ENCODE measurements at places on chromosomes 7 and 10. TPM values are rescaled to one million over a fixed set of nuclear protein-coding genes. Genes with fewer than 3 reads are reported as not detected.

RELN gene
- total RNA-seq: 0.72 TPM

LEP gene
- total RNA-seq: 11.8 TPM

DBF4 gene
- total RNA-seq: 32.1 TPM

CUL1 gene
- 50.8 TPM for total RNA-seq

CDHR1 gene
- 106 TPM for total RNA-seq

SPDYE6 gene
- total RNA-seq: not detected

DPCD gene
- 12.5 TPM for total RNA-seq

KBTBD2 gene
- 32.9 TPM for total RNA-seq

DNA sequence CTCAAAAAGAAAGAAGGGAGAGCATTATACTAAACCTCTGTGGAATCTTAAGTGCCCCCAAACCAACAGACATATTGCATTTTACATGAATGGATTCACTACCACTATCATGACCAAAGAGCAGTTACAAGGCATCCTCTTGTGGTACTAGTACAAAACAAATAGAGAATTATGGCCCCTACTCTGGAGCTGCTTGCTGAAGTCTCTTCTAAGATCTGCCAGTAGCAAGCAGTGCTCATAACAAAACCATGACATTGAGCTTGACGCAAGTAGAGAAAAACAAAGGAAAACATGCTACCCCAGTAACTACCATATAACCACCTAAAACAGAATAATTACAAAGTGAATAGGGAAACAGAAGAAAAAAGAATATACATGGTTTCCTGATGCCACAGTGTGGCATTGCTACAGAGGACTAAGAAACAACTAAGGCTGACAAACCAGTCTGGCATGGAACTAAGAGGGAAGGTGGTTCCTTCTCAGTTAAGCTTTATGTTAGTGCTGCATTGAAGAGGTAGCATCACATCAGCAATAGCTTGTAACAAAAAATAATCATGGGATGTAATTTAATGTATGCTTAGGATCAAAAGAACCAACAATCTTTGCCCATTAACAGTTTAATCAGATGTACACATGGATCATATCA lies 150.2 kb upstream of the AGR3 start:
- H3K4me1 ChIP-seq: no peaks in the 10 kb centered on the region
- no peaks in the 10 kb centered on the region for H3K27me3 ChIP-seq
- no peaks in the 10 kb centered on the region for H3K36me3 ChIP-seq
- no peak overlapping the region for H3K4me3 ChIP-seq

GRCh38 chr7:299628-300027 lies 9.7 kb downstream of the FOXL3 start:
- H3K36me3 ChIP-seq: no peaks in the 10 kb centered on the region
- H3K4me1 ChIP-seq: peaks cover 2% of the 10 kb centered on the region
- peaks cover 14% of the 10 kb centered on the region for H3K27me3 ChIP-seq
- no peak overlapping the region for H3K27ac ChIP-seq
- peak; percentile 57 for DNase-seq

GRCh38 chr10:32893434-32893833 lies 64.6 kb downstream of the ITGB1 start:
- no peak for DNase-seq
- H3K4me3 ChIP-seq: no peak overlapping the region
- no peak overlapping the region for H3K27ac ChIP-seq
- H3K27me3 ChIP-seq: no peaks in the 10 kb centered on the region

GRCh38 chr7:84102213-84102612 lies 92.4 kb downstream of the SEMA3A start:
- no peaks in the 10 kb centered on the region for H3K27me3 ChIP-seq
- no peaks in the 10 kb centered on the region for H3K36me3 ChIP-seq
- no peak for DNase-seq
- no peak overlapping the region for H3K27ac ChIP-seq
- no peaks in the 10 kb centered on the region for H3K4me1 ChIP-seq
- H3K4me3 ChIP-seq: no peak overlapping the region

GRCh38 chr7:7956531-7957128 lies 12.0 kb upstream of the GLCCI1 start:
- H3K4me3 ChIP-seq: no peak overlapping the region
- no peaks in the 10 kb centered on the region for H3K27me3 ChIP-seq
- DNase-seq: no peak
- no peaks in the 10 kb centered on the region for H3K36me3 ChIP-seq
- no peaks in the 10 kb centered on the region for H3K4me1 ChIP-seq
- no peak overlapping the region for H3K27ac ChIP-seq

DNA sequence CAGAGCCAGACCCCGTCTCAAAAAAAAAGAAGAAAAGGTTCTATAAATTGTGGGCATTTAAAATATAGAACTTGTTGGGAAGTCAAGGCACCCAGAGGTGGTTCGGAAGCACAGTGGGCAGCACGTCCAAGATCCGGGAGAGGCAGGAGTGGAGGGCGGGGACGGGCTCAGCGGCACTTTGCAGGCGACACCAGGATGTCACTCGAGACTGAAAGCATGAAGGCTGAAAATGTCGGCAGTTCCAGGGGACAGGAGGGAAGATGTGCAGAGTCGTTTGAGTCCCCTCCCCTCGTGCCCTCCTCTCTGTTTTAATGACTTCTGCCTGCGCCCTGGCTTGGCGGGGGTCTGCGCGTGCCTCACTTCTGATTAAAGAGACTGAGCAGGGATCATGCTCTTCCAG lies 30.6 kb downstream of the IQCE start:
- no peak for DNase-seq
- H3K4me3 ChIP-seq: no peak overlapping the region
- no peak overlapping the region for H3K27ac ChIP-seq
- H3K4me1 ChIP-seq: no peaks in the 10 kb centered on the region
- no peaks in the 10 kb centered on the region for H3K27me3 ChIP-seq

DNA sequence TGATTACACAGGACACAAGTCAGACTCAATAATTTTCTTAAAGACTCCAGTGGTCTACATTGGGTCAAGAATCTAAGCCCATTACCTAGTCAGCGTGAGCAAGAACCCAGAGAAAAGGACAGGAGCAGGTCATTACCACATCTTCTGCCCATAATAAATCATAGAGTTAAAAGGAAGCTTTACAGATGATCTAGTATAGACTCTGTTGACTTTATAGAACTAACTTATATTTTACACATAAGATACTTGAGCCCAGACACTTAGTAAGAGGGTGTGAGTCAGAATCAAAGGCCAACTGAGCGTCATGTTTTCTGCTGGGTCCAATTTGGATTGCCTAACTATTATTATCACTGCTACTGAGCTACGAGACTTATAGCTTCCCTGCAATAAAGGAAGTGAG lies 206.1 kb upstream of the NPSR1 start:
- H3K4me3 ChIP-seq: no peak overlapping the region
- H3K36me3 ChIP-seq: no peaks in the 10 kb centered on the region
- H3K4me1 ChIP-seq: no peaks in the 10 kb centered on the region
- DNase-seq: no peak

DNA sequence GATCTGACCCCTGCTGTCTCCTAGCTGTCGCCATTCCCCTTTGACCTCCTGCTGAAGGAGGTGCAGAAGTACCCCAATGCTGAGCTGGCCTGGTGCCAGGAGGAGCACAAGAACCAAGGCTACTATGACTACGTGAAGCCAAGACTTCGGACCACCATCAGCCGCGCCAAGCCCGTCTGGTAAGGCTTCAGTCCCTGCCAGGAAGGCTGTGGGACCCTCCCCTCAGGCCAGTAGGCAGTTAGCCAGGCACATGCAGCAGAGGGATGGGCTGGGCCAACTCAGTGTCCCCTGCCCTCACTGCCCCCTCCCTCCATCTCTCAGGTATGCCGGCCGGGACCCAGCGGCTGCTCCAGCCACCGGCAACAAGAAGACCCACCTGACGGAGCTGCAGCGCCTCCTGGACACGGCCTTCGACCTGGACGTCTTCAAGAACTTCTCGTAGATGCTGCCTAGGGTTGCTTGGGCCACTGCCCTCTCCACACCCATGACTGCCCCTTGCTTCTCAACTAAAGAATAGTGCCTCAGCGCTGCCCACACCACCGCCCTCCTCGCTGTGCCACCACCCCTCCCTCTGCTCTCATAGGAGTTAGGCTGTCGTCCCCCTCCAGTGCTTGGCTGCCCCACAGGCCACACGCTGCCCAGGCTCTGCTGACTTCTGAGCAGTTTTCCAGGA lies 41.0 kb upstream of the ZMIZ2 start:
- no peak overlapping the region for H3K4me3 ChIP-seq
- no peaks in the 10 kb centered on the region for H3K4me1 ChIP-seq
- peak; percentile 58 for DNase-seq
- H3K27me3 ChIP-seq: no peaks in the 10 kb centered on the region

All from suprapubic skin (tissue), 4 donors.